ENCODE measurements at places on chromosomes 3 and 15.
A peak's percentile ranks its signal among the peaks of the same experiment; 100 is the strongest.

DNA sequence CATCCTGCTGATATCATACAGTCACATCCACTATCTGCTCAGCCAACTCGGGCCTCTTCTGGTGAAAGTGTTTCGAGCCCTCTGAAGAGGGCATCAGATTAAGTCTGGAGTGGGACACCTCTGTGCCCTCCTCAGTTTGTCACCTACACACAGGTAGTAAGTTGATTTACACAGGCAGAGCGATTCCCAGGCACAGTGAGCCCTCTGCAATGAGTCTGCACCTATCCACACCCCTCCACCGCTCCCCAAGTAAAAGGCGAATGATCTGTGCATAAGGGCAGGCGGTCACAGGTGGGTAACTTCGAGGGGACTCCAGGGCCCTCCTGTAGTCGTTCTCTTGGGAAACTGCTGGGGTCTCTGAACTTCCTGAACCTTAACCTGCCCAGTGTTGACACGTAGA is 152.0 kb downstream of the ATP10A start:
- DNase-seq = no peak

DNA sequence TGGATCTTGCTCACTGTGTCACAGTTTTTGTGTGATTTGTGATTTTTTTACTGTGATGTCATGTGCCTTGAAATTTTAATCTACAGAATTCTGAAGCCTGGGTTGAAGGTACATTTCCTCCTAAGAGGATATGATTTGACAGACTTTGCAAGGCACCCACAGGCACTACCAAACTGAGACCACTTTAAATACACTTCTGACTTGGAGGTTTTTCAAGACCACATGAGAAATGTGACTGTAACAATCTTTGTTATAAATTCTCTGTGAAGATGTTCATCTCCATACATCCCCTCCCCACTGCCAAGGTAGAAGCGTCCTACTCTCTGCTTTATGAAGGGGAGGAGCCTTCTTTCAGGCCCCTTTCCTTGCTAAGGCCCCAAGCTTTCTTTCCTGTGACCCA is 22.8 kb downstream of the UBXN7 start:
- DNase-seq = no peak

- peak; percentile 88 for DNase-seq
Measured at GRCh38 chr3:69212411-69213160, 90.2 kb upstream of the LMOD3 start.

DNA sequence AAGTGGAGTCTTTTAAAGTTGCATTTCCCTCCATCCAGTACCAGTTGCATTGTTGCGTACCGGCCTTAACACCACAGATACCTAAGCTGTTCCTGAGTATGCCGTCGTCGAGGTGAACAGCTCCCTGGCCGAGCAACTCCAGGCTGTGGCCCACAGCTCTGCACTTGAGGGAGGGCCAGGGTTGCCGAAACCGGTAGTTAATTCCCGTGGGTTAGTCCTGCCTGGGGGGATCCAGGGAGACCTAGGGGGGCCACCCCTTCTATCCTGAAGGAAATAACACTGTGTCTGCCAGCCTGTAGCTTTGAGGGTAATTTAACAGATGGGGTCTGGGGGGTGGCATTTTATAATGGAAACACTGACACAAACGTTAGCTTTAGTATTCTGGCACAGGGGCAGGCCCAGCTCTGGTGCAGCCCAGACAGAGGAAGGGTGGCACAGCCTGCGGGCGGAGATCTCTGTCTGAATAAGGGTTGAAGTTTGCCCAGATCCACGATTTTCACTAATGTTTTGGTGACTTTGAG is 60.8 kb downstream of the RGMA start:
- peak; percentile 12 for DNase-seq

All from fibroblast of mammary gland (primary cell).